ENCODE measurements at places on chromosomes 11 and 22. TPM values are rescaled to one million over a fixed set of nuclear protein-coding genes. Genes with fewer than 3 reads are reported as not detected.

Gene ANGPTL5
- total RNA-seq = 0.24 TPM

Gene CARD18
- total RNA-seq = not detected

Gene CD44
- 636 TPM for total RNA-seq

Gene PRDX5
- total RNA-seq = 124 TPM

Gene DEFB131B
- total RNA-seq = not detected

Gene APOA5
- not detected for total RNA-seq

Data from uterus (tissue), 4 donors.